ENCODE measurements at places on chromosomes 11 and 22.

DNA sequence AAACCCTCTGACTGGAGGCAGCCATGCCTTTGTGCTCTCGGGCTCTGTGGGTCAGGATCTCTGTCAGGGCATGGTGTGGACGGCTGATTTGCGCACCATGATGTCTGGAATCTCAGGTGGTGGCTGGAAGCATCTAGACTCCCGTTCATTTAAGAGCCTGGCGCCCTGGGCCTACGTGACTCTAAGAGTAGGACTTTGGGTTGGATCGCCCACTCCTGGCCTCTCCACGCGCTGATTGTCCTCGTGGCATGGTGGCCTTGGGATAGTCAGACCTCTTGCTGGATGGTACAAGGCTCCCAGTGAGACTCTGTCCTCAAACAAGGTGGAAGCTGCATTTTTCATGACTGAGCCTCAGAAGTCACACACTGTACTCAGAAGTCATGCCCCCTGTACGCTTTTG is 224.3 kb downstream of the TBC1D22A start:
- no peak for DNase-seq

DNA sequence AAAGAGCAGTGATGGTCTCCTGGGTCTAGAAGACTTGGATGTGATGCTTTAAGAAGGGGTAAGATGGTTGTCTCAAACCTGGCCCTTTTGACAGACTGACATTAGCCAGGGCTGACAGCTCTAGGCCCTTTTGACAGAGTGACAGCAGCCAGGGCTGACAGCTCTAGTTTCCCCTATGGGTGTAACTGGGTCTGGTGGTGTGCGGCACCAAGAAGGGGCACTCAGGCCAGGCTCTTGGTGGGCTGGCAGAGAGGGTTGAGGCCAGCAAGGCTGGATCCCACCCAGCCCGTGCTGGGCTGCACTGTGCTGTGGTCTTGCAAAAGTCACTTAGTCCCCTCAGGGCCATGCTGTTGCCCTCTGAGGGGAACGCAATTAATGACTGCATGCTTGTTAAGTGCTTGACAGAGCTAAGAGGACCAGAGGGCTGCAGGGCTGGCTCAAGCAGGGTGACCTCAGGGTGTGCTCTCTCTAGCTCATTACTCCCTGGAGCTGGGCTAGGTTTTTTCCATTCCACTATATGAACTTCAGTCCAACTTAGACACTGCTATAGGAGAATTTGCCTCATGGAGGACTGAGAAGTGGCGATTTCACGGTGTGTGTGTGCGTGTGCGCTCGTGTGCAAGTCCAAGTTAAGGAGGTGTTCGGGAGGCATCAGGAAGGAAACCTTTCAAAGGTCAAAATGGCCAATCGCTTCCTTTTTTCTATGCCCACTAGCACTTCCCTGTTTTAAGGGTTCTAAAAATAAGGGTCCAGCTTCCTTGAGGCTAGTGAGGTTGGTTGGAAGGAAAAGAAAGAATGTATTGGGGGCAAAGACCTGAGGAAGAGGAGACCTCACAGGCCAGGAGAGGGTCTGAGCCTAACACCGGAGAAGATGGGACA is 4.4 kb downstream of the UBASH3B start:
- DNase-seq = no peak

GRCh38 chr22:40857309-40857855 is 434 bp downstream of the XPNPEP3 start:
- no peak for DNase-seq

GRCh38 chr11:27722953-27723344 is 22.7 kb upstream of the BDNF start:
- DNase-seq = peak; percentile 58

DNA sequence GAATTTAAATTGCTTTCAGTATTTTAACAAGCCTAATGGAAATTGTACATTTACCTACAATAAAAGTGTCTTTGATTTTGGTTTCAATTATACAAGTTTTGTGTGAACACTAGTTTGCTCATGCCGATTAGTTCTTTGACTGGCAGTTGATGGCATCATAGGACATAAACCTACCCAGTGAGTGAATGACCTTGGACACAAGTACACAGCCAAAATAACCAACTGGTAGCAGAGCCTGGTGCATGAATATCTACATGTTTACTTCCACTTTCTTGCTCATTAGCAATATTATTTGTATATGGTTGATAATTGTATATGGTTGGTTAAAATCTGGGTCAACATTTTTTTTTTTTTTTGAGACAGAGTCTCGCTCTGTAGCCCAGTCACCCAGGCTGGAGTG is 37.8 kb downstream of the STIM1 start:
- DNase-seq = no peak

DNA sequence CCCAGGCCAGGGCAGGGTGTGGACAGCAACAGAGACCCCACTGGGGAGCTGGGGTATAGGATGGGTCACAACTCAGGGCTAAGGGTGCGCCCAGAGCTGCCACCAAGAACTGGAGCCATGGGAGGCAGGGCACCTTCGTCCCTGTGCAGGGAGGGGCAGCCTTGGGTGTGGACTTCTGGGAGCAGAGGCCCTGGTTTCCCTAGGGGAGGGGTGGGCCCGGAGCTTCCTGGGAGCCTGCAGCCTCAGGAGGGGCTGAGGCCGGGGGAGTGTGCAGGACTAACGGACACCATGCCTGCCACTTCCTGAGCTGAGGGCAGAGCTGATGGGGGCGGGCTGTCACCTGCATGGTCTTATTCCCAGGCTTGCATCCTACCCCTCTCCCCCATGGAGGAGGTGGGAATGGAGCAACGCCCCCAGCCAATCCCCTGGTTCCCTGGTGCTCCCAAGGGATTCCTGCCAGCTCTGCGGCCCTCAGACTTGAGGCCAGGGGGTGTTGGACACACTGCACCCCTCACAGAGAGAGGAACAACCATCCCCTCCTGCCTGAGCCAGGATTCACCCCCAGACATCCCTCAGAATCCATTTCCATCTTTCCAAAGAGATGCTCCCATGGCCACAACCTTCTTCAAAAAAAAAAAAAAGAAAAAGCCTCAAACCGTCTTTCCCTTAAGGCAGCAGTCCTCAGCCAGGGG is 225.7 kb downstream of the CTTN start:
- no peak for DNase-seq

- DNase-seq = no peak
Measured at GRCh38 chr11:72573855-72574445, 100.3 kb downstream of the PDE2A start.

DNA sequence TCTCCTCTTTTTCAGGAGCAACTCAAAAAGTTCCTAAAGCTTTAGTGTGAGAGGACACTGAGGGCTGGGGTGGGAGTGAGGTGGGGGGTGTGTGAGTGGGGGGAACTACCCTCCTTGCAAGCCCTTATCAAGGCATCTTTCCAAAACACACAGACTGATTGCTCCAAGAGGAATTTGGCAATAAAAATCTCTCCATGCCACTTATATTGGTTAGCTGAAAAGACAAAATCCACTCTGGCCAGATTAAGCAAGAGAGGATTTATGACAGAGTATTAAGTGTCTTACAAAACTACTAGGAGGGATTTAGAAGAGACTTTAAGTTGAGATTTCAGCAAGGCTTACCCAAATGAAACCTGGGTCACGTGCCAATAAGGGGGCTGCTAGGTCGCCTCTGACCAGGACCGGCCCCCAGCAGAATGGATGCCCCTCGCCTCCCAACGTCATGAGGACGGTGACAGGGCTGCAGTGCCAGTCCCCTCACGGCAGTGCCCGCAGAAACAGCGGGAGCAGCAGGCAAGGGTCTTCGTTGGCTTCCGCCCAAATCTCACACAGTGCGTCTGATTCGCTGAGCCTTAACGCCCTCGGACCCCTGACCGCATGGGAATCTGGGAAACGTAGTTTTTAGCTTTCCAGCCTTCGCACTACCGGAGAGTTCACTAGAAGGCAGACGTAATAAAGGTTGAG is 22.1 kb upstream of the CTR9 start:
- DNase-seq = peak; percentile 83

DNA sequence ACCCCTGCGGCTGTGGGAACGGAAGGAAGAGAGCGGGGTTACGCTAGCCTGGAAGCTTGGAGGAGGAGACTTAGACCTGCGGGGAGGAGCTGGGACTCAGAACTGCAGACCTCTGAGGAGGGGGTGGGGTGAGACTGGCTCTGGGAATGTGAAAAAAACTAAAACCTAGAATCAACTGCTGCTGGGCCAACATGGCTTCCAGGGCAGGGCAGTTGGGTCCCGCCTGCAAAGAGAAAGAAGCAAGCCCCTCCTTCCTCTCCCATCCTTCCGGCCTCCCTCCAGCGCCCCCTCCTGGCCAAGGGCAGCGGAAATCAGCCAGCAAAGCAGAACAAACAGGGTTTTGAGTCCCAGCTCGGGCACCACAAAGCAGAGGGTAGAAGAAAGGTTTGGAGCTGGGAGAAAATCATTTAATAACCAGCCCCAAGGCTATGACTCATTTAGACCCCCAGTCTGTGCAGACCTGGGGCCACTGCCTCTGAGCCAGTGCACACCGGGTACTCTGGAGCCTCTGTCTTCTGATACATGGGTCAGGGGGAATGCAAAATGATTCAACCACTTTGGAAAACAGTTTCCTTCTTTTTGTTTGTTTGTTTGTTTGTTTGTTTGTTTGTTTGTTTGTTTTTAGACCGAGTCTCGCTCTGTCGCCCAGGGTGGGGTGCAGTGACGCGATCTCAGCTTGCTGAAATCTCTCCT is 7.3 kb upstream of the NCF4 start:
- peak; percentile 50 for DNase-seq

GRCh38 chr11:94151903-94152677 is 23.4 kb downstream of the PANX1 start:
- DNase-seq = peak; percentile 87

- DNase-seq = no peak
Measured at GRCh38 chr11:57167125-57167846, 14.5 kb upstream of the LRRC55 start.

GRCh38 chr11:83583757-83584366 is 297.7 kb upstream of the CCDC90B start:
- DNase-seq = peak; percentile 83

GRCh38 chr22:19756288-19757128 is 4.1 kb upstream of the TBX1 start:
- no peak for DNase-seq

GRCh38 chr22:28245579-28246224 is 326.6 kb upstream of the PITPNB start:
- DNase-seq = no peak

GRCh38 chr22:36829370-36830002 is 12.7 kb upstream of the PVALB start:
- no peak for DNase-seq

DNA sequence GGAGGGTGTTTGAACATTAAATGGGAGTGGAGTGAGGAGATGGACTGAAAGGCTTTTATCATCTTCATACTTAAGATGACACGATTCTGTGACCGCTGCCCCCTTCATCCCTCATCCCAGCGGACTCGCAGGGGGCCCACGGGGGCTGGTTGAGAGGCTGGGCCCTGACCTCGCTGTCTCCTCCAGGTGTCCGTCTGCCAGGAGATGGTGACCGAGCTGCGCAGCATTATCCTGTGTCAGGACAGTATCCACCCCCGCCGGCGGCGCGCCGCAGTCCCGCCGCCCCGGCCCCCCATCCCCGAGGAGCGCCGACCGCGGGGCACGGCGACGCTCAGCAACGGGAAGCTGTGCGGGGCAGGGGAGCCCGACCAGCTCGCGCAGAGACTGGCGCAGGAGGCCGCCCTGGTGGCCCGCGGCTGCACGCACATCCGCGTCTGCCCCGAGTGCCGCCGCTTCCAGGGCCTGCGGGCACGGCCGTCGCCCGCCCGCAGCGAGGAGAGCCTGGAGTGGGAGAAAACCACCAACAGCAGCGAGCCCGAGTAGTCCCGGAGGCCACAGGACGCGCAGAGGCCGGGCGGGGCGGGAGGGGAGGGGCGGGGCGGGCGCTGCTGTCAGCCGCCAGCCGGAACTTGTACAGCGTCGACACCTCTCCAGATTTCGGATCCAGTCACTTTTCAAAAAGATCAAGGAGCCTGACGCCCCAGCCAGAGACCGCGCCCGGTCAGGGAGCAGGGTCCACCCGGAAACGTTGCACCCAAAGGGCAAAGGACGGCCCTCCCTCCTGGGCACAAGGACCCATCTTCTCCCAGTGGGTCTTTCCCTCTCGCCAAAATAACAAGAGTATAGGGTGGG is 38.0 kb upstream of the TBCEL start:
- peak; percentile 48 for DNase-seq

DNA sequence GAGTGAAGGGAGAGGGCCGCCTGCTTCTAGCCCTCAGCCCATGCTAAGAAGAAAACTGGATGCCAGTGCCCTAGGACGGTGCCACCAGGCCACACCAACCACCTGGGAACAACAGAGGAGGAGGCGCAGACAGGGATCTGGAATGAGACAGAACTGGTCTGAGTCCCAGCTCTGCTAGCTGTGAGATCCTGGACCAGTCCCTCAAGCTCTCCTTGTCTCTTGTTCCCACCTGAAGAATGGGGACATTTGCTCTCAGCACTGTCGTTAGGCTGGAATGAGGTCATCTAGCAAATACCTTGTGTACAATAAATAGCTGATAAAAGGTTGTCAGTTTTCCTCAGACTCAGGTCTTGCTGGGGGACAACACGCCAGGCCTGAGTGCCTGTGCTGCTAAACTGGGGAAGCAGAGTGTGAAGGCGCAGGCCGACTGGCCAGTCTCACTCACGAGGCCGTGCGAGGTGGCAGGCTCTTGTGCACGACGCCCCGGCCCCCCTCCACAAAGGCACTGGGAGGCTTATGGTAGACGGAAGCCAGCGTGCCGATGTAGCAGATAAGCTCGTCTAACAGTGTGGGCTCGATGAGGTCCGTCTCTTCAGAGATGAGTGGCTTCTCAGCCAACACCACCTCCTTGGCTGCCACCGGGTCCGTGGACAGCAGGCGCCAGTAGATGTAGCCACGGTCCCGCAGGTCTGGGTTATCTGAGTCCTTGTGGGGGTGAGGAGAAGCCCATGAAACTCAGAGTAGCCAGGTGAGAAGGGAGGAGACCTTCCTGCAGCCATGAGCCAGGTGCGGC is 25.8 kb upstream of the RASL10A start:
- DNase-seq = no peak

DNA sequence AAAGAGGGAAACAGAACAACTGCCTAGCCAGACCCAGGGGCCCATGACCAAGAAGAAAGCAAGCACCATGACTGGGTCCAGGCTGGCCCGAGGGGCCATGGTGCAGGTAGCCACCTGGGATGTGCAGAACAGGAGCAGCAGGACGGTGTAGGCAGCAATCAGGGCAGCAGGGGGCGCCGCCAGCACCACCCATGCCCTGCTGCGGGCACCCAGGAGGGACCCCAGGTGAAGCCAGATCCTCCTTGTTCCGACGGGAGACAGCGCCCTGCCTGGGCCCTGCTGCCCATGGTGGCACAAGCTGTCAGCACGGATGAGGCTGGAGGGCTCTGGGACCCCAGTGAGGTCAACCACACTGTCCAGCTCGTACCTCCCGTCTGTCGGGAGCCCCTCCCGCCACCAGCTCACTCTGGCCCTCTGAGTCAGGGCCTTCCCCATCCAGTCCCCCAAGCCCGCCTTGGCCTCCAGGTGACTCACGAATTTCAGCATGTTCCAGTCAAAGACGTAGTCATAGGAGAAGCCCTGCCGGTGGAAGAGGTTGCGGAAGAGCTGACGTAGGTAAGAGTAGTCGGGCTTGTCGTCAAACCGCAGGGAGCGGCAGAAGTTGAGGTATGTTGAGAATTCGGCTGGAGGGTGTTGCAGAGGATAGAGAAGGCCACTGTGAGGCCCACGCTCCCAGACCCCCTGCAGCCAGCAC is 18.8 kb downstream of the CSNK1E start:
- DNase-seq = peak; percentile 79

GRCh38 chr11:86688398-86689179 is 16.2 kb upstream of the ME3 start:
- DNase-seq = peak; percentile 85

GRCh38 chr11:19734171-19734570 is 21.5 kb downstream of the NAV2 start:
- no peak for DNase-seq
